H9 (cell line): ENCODE measurements at places on chromosomes 13 and 19. TPM values are rescaled to one million over a fixed set of nuclear protein-coding genes. Genes with fewer than 3 reads are reported as not detected.
A peak's percentile ranks its signal among the peaks of the same experiment; 100 is the strongest.

- DNase-seq, result no peak
Measured at GRCh38 chr13:108212886-108213285, 2.5 kb downstream of the LIG4 start.

- no peak for DNase-seq
Measured at GRCh38 chr13:45178349-45179162, 22.3 kb downstream of the KCTD4 start.

GRCh38 chr19:31784671-31785101 is 435.4 kb upstream of the TSHZ3 start:
- DNase-seq, result no peak

DNA sequence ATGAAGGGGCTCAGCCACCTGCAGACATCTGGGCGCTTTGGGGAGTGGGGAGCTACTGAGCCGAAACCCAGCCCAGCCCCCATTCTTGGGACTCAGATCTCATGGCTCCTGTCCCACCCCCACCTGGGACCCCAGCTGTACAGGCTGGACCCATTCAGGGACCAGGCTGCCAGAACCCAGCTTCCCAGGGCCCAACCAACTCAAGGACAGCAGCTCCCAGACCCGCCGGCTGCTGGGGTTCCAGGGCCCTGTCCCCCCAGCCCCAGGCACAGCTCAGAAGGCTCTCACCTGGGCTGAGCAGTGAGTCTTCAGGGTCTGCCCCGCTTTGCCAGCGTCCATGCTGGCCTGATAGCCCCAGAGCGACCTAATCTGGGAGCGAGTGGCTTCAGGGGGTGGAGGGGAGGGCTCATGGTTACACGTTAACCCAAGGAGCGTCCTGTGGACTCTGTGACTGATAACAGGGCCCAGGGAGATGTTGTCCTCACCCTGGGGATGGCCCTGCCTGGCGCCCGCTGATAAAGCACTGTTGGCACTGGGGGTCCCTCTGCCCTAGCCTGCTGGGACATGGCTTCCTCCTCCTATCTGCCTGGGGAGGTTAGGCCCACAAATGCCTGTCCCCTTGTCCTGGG is at the start of gene TMEM86B:
TMEM86B (minus strand) TSS at position 361 of the 629 bp plus-strand sequence; CDS start at position 339, 22 bp downstream.
- peak; percentile 24 for DNase-seq

The RFPL4AL1 gene
- total RNA-seq, result not detected in 2 replicates

The FCAR gene
- not detected in 2 replicates for total RNA-seq

GRCh38 chr19:55460670-55461258 is 678 bp downstream of the ISOC2 start:
- peak; percentile 95 for DNase-seq

DNA sequence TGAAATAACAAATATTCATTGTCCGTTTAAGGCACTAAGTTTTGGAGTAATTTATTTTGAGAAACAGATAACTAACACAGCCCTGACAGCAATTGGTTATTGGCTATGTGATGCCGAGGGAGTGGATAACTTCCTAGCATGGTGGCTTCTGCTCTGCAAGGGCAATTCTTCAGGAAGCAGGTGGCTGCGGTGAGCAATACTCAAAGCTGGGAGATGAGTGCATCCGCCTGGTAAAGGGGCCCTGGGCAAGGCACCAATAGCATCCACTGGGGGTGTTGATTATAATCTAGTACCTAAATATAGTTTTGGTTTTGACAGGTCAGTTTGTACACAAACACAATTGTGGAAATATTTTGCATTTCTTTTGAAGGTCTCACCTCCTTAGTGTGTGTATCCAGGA is 41.0 kb downstream of the CCDC70 start:
- DNase-seq, result no peak

- no peak for DNase-seq
Measured at GRCh38 chr13:97307882-97308624, 85.9 kb downstream of the MBNL2 start.

GRCh38 chr19:5600797-5601196 is 21.8 kb downstream of the SAFB2 start:
- no peak for DNase-seq

- DNase-seq, result no peak
Measured at GRCh38 chr13:110648146-110648819, 32.9 kb downstream of the NAXD start.

The NEK5 gene
- 0.26 TPM in 1 of 2 replicates, not detected in the other for total RNA-seq

DNA sequence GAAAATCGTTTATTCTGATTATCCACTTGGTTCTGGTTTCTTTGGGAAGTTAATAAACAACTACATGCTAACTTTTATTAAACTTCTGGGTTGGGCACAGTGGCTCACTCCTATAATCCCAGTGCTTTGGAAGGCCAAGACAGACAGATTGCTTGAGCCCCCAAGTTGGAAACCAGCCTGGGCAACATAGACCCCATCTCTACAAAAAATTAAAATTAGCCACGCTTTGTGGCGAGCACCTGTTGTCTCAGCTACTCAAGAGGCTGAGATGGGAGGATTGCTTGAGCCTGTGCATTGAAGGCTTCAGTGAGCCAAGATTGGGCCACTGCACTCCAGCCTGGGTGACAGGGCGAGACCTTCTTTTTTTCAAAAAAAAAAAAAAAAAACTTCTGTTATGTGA is 21.7 kb downstream of the GPR180 start:
- DNase-seq, result no peak

DNA sequence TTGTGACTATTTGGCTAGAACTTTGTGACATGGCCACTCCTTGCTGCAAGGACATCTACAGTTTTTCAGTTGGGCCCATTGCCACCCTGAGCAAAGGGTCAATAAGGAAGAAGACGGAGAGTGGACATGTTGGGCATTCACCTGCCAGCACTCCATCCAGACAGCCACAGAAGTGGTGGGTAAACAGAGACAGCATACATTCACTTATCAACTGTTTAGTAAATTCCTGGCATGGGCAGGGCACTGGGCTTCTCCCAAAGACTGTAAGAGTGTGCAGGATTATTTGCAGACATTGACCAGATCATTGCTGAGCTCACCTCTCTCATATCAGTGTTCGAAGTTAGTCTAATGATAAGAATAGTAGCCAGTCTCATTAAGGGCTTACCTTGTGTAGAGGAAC is 29.2 kb downstream of the SIPA1L3 start:
- DNase-seq, result no peak

GRCh38 chr19:13841086-13841961 is 35.6 kb upstream of the NANOS3 start:
- no peak for DNase-seq

GRCh38 chr13:110127986-110128511 is 178.9 kb downstream of the COL4A1 start:
- DNase-seq, result no peak

DNA sequence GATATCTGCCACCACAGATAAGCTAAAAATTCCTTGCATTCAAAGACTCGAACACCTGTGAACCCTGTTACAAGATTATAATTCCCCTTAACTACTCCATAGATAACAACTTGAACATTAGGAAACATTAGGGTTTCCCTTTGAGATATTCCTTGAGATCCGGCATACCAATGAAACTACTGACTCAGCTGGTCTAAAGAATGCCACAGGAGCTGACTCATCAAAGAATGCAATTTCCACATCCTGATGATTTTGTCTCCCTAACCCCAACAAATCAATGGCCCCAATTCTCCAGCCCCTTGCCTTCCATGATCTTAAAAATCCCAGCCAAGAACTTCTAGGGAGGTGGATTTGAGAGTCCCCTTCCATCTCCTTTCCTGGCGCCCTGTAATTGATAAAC is 35.6 kb upstream of the ZNF599 start:
- DNase-seq, result no peak

DNA sequence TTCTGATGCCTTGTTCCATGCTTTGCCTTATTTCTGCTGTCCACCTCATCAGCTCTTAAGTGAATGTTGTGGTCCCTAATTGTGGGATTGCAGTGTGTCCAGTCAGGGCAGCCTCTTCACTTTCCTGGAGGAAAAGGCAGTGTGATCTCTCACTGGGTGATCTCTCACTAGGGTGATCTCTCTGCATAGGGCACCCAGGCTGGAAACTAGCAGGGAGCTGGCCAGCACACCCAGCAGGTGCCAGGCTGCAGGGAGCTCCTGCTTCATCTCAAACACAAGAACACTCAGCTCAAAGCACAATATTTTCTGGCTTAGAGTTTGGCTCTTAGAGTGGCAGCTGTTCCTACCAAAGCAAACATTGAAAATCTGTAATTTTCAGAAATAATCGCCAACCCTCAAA is 36.5 kb upstream of the TSHZ3 start:
- DNase-seq, result no peak

The ATP4B gene
- total RNA-seq, result not detected in 2 replicates

The TEAD2 gene
- total RNA-seq, result 118 and 126 TPM in 2 replicates

The KLK3 gene
- total RNA-seq, result not detected in 2 replicates

DNA sequence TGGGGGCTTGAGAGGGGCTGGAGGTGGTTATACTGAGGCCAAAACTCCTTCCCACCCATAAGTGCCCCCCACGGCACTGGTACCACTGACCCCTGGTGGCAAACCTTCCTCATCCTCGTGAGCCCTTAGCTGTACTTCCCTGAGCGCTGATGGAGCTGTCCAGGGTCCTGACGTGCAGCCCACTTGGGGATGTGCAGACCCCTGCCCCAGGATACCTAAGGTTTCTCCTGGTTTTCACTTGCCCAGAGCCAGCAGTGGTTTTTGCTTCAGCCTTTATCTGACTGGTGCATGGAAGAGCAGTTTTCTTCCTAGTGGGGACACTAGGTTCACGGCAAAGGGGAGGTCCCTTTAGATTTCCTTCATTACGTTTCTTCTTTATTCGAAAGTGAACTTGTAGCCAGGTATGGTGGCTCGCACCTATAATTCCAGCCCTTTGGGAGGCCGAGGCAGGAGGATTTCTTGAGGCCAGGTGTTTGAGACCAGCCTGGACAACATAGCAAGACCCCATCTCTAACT is 28.7 kb upstream of the KCTD15 start:
- peak; percentile 82 for DNase-seq

- DNase-seq, result no peak
Measured at GRCh38 chr19:4260613-4261191, 13.8 kb downstream of the YJU2 start.

DNA sequence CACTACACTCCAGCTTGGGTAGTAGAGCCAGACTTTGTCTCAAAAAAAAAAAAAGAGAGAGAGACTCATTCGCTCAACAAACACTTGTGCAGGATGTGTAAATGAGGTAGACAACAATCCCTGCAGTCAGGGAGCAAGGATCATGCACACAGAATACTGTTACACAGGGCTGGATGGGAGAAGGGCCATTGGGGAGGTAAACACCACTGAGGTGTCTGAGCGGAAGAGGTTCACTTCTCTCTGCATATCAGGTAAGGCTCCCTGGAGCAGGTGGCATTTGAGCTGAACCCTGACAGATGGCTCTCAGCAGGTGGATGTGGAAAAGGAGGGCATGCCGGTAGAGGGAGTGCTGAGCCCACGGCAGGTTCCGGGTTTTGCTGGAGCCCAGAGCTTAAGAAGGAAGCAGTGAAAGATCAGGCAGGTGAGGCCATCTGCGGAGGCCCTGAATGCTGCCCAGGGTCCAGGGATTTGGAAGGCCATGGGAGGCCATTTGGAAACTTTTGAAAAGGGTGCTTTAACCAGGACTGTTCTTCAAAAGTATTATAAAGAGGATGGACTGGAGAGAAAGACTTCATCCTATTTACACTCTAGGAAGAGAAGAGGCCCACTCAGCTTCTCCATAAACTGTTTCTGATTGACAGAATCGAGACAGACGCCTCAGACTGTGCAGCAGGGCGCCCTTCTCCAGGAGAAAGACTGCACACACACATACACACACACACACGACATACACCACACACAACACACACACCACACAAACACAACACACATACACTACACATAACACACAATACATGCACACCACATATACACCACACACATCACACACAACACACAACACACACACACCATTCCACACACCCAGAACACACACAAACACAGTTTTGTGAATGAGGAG is 199.4 kb downstream of the USP12 start:
- peak; percentile 83 for DNase-seq

DNA sequence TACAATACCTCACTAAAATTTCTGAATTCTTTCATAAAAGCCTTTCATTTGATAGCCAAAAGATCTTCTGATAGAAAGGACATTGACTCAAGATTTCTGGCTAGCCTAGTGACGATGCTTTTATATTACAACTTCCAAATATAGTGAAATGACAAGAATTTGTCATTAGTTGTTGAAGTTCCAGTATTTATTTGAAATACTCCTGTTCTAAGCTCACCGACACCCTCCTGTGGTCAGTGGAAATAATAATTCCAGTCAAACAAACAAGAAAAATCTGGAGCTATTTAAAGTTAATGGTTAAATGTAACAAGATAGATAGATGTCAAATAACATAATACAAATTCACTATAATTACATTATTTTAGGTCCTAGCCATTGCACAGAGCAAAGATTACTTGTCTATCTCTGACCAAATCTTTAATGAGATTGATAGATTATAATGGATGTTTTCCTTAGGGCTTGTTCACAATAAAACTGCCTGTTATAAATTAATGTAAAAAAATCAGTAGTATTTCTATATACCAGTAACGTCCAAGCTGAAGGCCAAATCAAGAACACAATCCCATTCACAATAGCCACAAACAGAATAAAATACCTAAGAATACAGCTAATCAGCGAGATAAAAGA is 195.5 kb downstream of the RGCC start:
- no peak for DNase-seq

The CACNG7 gene
- total RNA-seq, result 22.1 and 22.7 TPM in 2 replicates

DNA sequence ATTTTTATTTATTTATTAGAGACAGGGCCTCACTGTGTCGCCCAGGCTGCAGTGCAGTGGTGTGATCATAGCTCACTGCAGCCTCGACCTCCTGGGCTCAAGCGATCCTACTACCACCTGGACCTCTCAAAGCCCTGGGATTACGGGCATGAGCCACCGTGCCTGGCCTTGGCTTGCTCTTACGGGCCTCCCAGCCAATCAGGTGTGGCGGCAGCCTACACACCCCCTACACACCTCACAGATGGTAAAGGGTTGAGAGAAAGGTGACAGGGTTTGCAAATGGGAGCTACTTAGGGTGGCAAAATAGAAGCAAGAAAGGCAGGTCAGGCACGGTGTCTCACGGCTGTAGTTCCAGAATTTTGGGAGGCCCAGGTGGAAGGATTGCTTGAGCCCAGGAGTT is 1.0 kb upstream of the ZBTB32 start:
- DNase-seq, result peak; percentile 71

The CBY2 gene
- total RNA-seq, result not detected in 2 replicates

The TUBB4A gene
- total RNA-seq, result 19.5 and 20.3 TPM in 2 replicates

The ARGLU1 gene
- total RNA-seq, result 96.9 and 100 TPM in 2 replicates
